ENCODE measurements at places on chromosomes 11 and 22. TPM values are rescaled to one million over a fixed set of nuclear protein-coding genes. Genes with fewer than 3 reads are reported as not detected.
A peak's percentile ranks its signal among the peaks of the same experiment; 100 is the strongest.

Gene MS4A3
- not detected for total RNA-seq

Gene DDIAS
- total RNA-seq, result 25.4 TPM

Gene OTOG
- not detected for total RNA-seq

Gene PACS1
- total RNA-seq, result 28.7 TPM

Gene CHST1
- total RNA-seq, result not detected

GRCh38 chr22:35561796-35562526 lies 21.3 kb downstream of the RASD2 start:
- H3K36me3 ChIP-seq, result no peaks in the 10 kb centered on the region
- no peak overlapping the region for H3K27ac ChIP-seq
- DNase-seq, result peak; percentile 31
- H3K27me3 ChIP-seq, result no peaks in the 10 kb centered on the region
- no peak overlapping the region for H3K4me3 ChIP-seq

DNA sequence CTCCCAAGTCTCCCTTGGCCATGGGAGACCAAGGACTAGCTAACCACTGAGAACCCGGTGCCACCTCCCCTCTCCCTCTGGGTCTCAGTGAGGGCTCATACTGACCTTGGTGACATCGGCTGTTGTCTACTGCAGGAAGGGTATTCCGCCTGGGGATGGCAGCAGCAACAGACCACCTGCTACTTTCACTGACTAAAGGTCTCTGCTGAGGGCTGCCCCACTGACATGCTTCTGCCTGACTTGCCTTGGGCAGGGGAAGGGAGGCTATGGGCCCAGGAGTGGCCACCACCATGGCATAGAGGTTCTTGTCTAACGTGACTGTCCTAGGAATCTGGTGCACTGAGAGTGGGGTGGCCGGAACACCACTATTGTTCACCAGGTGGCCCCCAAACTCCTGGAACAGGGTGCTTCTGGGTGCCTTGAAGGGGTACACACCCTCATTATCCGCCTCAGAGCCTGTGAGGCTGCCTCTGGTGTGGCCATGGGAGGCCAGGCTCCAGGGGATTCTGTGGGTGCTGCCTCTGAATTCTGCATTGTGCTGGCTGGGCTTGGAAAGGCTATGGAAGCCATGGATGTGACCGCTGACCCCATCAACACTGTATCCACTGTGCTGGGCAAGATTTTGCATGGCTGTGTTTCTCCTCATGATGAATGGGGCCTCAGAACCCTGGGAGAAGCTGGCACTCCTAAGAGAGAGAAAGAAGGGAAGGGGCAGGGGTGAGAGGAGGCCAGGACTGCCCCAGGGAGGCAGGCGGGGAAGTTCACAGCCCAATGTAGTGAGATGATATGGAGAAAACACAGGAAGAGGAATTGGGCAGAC lies 38.3 kb downstream of the GAB4 start:
- H3K27ac ChIP-seq, result no peak overlapping the region
- H3K4me1 ChIP-seq, result no peaks in the 10 kb centered on the region
- H3K36me3 ChIP-seq, result no peaks in the 10 kb centered on the region
- H3K4me3 ChIP-seq, result no peak overlapping the region
- H3K27me3 ChIP-seq, result no peaks in the 10 kb centered on the region

- H3K27ac ChIP-seq, result no peak overlapping the region
- no peaks in the 10 kb centered on the region for H3K4me1 ChIP-seq
- no peak for DNase-seq
- H3K4me3 ChIP-seq, result no peak overlapping the region
- H3K27me3 ChIP-seq, result peaks cover 67% of the 10 kb centered on the region
Measured at GRCh38 chr22:39765661-39766060, 127.9 kb downstream of the ENTHD1 start.

GRCh38 chr11:11036848-11037732 lies 179.2 kb upstream of the ZBED5 start:
- H3K27ac ChIP-seq, result no peak overlapping the region
- no peak overlapping the region for H3K4me3 ChIP-seq
- H3K4me1 ChIP-seq, result no peaks in the 10 kb centered on the region
- peak; percentile 66 for DNase-seq
- 0 out of 2 replicates have a peak, but pooled peaks cover 2% of the 10 kb centered on the region for H3K27me3 ChIP-seq

GRCh38 chr22:29470159-29470855 lies 9.7 kb upstream of the NEFH start:
- no peak overlapping the region for H3K27ac ChIP-seq
- no peaks in the 10 kb centered on the region for H3K4me1 ChIP-seq
- H3K4me3 ChIP-seq, result no peak overlapping the region
- H3K27me3 ChIP-seq, result no peaks in the 10 kb centered on the region

DNA sequence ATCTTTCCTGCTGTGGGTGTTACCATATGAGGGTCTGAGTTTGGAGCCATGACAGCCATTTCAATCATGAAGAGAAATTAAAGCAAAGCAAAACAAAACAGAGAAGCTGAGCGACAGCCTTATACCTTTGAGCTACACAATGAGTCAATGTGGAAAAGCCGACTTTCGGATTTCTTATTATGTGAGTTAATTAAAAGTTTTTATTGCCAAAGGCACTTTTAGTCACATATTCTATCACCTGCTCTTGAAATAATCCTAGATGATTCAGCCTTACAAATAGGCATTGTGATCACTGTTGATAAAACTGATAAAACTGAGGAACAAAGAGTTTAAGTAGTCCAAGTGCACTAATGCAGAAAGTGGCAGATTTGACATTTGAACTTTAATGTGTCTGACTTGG lies 381.9 kb upstream of the TENM4 start:
- DNase-seq, result no peak
- no peaks in the 10 kb centered on the region for H3K36me3 ChIP-seq
- no peaks in the 10 kb centered on the region for H3K27me3 ChIP-seq
- no peak overlapping the region for H3K4me3 ChIP-seq

GRCh38 chr11:128704517-128704916 lies 10.6 kb downstream of the FLI1 start:
- H3K27ac ChIP-seq, result no peak overlapping the region
- H3K27me3 ChIP-seq, result no peaks in the 10 kb centered on the region
- peaks cover 25% of the 10 kb centered on the region for H3K4me1 ChIP-seq
- DNase-seq, result no peak
- H3K4me3 ChIP-seq, result no peak overlapping the region

DNA sequence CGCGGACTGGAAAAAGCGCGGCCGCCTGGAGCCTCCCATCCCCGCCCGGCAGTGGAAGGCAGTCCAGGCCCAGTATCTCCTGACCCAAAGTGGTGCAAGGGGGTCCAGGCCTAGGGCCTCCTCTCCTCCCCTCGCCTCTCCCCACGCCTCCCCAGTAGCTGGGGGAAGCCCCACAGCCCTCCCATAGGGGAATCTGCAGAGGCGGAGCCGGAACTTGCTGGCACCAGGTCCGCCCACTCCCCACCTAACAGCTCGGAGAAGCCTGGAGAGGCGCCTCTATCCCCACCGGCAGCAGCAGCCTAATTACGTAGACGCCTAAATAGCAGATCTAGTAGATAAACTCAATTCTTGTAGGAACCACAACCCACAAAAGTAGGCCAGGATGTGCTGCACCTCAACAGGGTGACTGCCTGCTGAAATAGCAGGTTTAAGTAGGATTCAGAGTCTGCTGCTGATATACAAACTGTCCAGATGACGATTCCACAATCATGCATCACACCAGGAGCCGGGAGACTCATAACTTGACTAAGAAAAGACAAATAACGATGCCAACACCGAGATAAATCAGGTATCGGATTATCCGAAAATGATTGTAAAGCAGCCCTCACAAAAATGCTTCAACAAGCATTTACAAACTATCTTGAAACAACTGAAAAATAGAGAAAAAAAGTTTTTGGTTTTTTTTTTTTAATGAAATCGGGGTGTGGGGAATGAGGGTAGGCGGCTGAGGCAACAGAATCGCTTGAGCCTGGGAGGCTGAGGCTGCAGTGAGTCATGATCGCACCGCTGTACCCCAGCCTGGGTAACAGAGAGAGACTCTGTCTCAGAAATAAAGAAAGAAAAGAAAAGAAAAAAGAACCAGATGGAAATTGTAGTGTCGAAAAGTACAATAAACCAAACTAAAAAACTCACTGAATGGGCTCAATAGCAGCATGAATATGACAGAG lies 11.4 kb upstream of the BRD1 start:
- H3K27ac ChIP-seq, result no peak overlapping the region
- no peak for DNase-seq
- H3K4me3 ChIP-seq, result no peak overlapping the region

GRCh38 chr22:20951151-20951931 lies 15.7 kb upstream of the AIFM3 start:
- H3K4me3 ChIP-seq, result no peak overlapping the region
- H3K36me3 ChIP-seq, result peaks cover 39% of the 10 kb centered on the region
- no peak for DNase-seq
- no peaks in the 10 kb centered on the region for H3K27me3 ChIP-seq
- H3K27ac ChIP-seq, result no peak overlapping the region

DNA sequence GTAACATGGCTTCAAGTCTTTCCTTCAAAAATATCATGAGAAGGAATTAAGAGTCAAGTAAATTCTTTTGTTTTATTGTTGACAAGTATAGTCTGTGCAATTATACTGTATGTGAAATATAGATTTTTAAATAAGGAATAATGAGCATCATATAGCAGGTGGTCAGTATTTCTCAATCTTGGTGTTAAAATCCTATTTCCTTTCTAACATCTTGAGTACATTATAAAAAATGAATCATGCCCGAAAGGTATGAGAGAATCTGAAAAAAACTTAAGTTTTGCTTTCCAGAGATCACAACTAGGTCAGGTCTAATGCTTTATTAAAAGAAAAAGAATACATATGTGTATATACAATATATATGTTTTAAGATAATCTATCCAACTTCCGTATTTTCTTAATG lies 53.1 kb downstream of the KIF18A start:
- H3K27me3 ChIP-seq, result no peaks in the 10 kb centered on the region
- no peak overlapping the region for H3K4me3 ChIP-seq
- H3K27ac ChIP-seq, result no peak overlapping the region
- H3K4me1 ChIP-seq, result peaks cover 8% of the 10 kb centered on the region

GRCh38 chr11:122108192-122108799 lies 7.7 kb downstream of the BLID start:
- peaks cover 78% of the 10 kb centered on the region for H3K36me3 ChIP-seq
- H3K4me3 ChIP-seq, result no peak overlapping the region
- H3K4me1 ChIP-seq, result peaks cover 48% of the 10 kb centered on the region
- H3K27ac ChIP-seq, result no peak overlapping the region
- peak; percentile 81 for DNase-seq

DNA sequence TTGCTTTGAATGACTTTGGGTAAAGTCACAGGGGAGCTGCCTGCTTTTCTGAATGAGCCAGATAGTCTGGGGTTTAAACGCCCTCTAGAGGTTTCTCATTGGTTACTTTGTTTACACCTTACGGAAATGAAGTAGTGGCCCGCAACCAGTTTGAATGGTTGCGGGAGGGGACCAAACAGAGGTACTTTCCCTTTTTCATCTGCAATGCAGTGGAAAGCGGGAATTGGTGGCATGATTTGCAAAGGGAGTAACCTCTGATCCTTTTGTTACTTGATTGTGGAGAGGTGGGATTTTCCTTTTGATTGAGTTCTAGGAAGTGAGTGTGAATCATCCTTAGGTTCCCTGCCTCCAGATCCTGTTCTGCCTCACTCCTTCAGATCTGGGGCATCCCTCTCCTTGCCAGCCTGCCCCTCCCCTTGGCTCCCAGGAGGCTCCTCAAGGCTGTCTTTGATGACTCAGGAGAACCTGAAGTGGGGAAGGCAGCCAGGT lies 15.9 kb upstream of the GLYATL1 start:
- H3K4me1 ChIP-seq, result peaks cover 45% of the 10 kb centered on the region
- no peak overlapping the region for H3K27ac ChIP-seq
- H3K4me3 ChIP-seq, result peak overlapping the region; percentile 59

DNA sequence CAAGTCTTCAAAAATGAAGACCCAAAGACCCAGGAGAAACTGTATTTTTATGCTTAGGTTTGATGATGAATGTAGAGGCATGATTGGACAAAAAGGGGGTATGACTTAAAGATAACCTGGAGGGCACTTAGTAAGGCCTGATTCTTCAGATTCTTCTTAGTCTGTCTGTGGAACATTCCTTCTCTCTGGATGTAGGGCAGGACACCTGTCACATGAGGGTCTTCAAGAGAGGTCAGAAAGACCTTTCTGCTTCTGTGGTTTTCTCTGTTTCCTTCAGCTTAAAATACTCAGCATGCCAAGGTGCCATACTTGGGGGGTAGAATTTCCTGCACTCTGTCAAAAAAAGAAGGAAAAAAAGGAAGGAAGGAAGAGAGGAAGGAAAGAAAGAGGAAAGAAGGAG lies 78.1 kb downstream of the BLID start:
- no peaks in the 10 kb centered on the region for H3K27me3 ChIP-seq
- 0 out of 2 replicates have a peak, but pooled peaks cover 4% of the 10 kb centered on the region for H3K4me1 ChIP-seq
- no peak overlapping the region for H3K4me3 ChIP-seq
- no peak for DNase-seq
- no peaks in the 10 kb centered on the region for H3K36me3 ChIP-seq

- no peak for DNase-seq
- H3K27ac ChIP-seq, result no peak overlapping the region
- H3K4me1 ChIP-seq, result peaks cover 8% of the 10 kb centered on the region
- H3K4me3 ChIP-seq, result no peak overlapping the region
- no peaks in the 10 kb centered on the region for H3K36me3 ChIP-seq
Measured at GRCh38 chr11:44320289-44320973, 10.5 kb upstream of the ALX4 start.

DNA sequence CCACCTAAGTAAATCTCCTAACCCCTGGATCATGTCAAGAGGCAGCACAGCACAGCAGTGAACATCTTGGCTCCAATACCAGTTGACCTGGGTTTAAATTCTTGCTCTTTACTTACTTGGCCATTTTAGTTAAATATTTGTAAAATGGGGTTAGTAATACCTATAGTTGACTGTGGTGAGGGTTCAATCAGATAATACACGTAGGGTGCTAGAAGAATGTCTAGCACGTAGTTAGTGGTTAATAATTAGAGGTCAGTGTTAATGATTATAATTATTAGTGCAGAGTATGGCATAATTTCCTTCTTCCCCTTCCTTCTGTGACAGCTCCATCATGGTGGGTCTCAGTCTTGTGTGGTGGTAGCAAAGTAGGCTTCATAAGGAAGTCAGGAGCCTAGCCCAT lies 520.8 kb downstream of the INSC start:
- no peaks in the 10 kb centered on the region for H3K4me1 ChIP-seq
- H3K36me3 ChIP-seq, result no peaks in the 10 kb centered on the region
- H3K4me3 ChIP-seq, result no peak overlapping the region

GRCh38 chr22:25483931-25484330 lies 80.5 kb upstream of the GRK3 start:
- 0 out of 2 replicates have a peak, but pooled peaks cover 8% of the 10 kb centered on the region for H3K4me1 ChIP-seq
- no peaks in the 10 kb centered on the region for H3K27me3 ChIP-seq
- H3K27ac ChIP-seq, result no peak overlapping the region
- DNase-seq, result no peak
- H3K4me3 ChIP-seq, result no peak overlapping the region
- H3K36me3 ChIP-seq, result no peaks in the 10 kb centered on the region
